Activated gamma-delta T cell treated with Interleukin-2 at 50 U/mL for 16 hours (primary cell): ENCODE measurements at places on chromosomes 5 and 9.

DNA sequence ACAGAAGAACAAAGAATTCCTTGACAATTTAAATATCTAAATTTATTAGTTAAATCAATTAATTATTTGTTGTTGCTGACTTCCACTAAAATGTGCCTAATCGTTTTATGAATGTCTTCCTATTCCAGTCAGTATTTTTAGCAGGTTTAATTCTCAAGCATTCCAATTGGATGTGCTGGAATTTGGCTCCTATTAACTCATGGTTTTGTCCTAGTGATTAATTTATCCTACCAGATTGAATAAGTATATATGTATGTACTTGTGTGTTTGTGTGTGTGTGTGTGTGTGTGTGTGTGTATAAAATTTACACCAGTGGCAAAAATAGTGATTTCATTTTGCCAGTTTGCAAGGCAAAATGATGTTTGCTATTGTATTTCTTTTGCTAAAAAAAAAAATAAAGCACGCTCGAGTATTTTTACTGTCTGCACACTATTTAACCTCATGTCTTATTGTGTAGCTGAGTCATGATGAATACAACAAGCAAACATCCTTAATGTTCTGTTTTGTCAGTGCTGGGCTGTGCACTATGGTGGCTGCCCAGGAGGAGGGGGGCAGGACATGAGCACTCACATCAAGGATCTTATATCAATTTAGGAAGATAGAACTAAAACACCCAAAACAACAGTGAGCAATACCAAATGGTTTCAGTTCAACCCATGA lies 375.5 kb downstream of the PDE4D start:
- no peak for DNase-seq

DNA sequence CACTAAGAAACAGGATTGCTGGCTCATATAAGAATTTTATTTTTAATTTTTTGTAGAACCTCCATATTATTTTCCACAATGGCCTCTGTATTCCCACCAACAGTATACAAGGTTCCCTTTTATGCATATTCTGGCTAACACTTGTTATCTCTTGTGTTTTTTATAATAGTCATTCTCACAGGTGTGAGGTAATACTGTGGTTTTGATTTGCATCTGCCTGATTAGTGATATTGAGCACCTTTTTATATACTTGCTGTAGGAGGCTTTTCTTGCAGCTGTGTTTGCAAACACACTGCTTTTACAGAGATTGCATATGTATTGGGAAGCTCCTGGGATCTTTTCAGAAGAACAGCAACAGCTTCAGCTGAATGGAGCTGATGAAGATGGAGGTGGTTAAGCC lies 164.8 kb downstream of the DEPDC1B start:
- no peak for DNase-seq

- DNase-seq: no peak
Measured at GRCh38 chr9:137412431-137412830, 10.5 kb downstream of the EXD3 start.

DNA sequence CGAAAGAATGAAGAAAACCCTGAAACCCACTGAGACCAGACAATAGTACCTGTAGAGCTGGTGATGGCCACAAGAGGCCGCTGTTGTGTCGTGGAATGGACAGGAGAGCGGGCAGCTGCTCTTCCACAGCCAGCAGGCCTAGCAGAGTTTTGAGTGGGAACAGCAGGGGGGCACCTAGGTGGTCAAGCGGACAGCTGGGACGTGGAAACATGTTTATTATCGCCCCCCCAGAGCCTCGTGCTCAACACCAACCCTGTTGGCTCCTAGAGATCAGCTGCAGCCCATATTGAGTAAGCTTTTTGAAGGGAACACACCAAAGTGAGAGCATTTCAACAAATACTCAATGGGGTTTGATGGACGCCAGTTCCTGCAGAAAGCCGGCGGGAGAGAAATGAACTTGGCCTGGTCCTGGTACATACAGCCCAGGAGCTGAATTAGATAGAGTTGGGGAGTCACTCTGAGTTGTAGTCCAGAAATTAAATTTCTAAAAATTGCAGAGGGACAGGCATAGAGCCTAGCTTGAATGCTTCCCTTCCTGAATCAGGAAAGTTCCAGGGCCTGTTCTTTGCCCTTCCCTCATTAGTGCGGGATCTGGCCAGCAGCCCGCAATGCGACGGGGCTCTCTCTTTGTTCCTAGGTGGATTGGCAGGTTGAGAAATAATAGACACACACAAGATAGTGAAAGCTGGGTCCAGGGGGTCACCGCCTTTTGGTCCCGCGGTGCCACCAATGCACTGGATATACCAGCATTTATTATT lies 33.8 kb downstream of the MFAP3 start:
- DNase-seq: peak; percentile 82

GRCh38 chr5:79464695-79465332 lies 49.1 kb downstream of the HOMER1 start:
- DNase-seq: no peak

DNA sequence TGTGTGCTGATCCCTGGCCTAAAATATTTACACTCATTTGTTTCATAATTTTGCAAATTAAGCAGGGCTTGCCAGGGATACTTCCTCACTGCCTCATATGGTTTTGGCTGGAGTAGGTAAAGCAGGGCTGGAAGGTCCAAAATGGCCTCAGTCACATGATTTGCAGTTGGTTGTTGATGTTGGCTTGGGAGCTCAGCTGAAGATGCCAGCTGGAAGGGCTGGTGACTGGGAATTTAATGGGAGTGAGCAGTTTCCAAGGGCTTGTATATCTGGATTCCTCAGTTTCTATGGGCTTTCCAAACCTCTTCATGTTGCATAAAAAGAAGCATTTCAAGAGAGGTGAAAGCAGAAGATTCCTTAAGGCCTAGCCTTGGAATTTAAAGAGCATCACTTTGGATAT lies 729.3 kb downstream of the CDH18 start:
- no peak for DNase-seq

DNA sequence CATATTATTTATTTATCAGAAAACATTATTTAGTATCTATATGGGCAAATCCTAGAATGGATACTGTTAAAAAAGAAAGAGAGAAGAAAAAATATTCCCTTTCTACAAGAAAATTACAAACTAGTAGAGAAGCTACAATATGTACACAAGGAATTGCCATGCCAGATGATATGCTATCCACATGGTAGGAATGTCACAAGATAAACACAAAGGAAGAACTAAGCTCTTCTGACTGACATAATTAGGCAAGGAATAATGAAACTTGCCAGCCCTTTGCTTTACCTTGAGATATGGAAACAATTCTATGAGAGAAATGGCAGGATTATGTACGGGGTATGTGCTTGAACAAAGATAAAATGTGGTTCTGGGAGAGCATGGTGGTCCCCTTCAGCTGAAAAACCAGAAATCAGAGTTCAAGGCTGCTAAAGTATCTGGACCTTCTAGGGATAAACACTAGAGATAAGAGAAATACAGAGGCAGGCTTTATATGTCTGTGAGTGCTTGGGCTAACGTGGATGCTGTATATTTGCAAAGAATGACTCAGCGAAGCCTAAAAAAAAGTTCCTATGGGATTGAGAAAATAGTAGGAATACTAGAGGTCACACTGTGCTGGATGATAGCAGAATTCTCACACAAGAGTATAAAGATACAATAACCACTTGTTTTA lies 451.6 kb downstream of the TLE1 start:
- DNase-seq: no peak

GRCh38 chr9:22590336-22591033 lies 143.9 kb downstream of the DMRTA1 start:
- DNase-seq: no peak

DNA sequence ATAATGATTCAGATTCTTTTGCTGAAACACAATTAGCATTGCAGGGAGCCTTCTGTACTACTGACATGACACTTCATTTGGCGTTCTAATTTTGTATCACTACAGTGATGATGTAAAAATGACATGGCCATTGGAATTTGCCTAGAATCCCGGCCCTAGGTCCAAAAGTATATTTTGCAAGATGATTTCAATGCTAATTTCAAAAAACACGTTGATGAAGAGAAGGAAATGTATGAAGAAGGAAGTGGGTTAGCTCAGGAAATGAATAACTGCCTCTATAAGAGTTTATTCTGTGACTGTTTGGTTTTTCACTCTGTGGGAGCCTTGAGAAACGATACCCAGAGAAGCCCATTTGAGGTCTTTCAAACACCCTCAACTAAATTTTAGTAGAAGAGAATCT lies 59.3 kb downstream of the OSTF1 start:
- no peak for DNase-seq

DNA sequence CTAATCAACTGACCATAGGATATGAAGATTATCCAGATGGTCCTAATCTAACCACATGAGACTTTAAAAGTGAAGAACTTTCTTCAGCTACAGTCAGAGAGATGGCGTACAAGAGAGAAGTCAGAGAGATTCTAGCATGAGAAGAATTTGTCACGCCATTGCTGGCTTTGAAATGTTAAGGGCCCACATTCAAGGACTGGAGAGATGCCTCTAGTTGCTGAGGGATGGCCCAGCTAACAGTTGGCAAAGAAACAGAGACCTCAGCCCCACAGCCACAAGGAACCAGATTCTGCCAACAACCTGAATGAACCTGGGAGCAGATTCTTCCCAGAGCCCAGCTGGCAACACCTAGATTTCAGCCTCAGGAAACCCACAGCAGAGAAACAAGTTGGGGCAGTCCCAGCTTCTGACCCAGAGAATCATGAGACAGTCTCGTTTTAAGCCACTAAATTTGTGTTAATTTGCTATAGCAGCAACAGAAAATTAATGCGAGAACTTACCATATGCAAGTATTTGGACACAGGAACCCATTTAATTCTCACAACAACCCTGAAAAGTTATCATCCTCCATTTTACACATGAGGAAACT lies 132.0 kb downstream of the MLLT3 start:
- DNase-seq: no peak

DNA sequence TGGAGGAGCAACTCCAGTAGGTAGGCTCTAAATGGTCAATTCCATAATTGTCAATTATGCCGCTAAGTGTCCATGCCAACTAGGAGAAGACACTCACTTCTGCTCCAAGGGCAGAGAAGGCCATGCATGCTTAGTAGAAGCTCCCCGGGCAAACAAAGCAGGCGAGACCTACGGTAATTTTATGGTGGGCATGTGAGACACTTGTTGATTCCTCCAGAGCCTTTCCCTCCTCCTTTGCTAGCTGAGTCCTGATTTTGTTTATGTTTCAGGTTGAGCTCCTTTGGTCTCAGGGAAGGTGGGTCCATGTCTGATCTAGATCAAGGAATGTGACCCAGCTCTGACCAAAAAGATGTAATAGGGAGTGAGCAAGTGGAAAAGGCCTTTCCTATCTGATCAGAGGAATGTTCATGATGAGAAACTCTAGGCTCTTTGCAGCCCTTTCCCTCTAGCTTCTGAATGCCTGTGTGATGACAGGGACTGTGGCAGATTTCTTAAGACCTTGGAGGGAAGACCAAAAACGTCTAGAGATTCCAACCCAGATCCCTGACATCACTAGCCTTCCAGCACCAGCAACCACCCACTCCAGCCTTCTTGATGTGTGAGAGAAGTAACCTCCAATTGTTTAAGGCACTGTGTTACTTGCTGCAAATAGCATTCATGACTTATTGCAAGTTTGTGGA lies 7.7 kb upstream of the CPEB4 start:
- DNase-seq: no peak

GRCh38 chr5:168207450-168208029 lies 83.9 kb upstream of the WWC1 start:
- DNase-seq: no peak

DNA sequence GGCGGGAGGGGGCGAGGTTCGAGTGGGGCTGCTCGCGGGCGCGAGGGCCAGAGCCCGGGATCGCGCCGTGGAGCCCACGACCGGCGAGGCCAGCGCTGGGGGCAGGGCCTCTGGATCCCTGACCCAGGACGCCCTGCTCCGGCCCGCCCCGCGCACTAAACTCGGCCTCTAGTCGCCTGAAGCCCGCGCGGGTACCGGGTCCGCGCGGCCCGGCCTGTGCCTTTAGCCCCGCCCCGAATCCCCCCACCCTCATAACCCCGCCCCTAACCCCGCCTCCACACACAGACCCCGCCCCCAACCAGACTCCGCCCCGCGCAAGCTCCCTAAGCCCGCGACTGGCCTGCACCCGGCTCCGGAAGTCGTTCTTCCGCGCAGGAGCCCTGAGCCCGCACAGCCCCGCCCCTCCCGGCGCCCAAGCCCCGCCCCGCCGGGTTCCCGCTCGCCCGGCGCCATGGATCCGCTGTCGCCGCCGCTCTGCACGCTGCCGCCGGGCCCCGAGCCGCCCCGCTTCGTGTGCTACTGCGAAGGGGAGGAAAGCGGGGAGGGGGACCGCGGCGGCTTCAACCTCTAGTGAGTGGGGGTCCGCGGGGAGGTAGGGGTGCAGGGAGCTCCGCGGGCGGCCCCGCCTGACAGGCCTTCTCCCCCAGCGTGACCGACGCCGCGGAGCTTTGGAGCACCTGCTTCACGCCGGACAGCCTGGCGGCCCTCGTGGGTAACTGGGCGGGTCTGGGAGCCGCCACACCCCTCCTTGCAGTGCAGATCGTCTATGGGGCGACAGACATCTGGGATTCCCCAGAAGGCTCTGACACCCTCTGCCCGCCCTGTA lies at the start of gene PAXX:
PAXX (plus strand) TSS at position 430 of the 826 bp plus-strand sequence; CDS start at position 452, 22 bp downstream.
- peak; percentile 94 for DNase-seq

DNA sequence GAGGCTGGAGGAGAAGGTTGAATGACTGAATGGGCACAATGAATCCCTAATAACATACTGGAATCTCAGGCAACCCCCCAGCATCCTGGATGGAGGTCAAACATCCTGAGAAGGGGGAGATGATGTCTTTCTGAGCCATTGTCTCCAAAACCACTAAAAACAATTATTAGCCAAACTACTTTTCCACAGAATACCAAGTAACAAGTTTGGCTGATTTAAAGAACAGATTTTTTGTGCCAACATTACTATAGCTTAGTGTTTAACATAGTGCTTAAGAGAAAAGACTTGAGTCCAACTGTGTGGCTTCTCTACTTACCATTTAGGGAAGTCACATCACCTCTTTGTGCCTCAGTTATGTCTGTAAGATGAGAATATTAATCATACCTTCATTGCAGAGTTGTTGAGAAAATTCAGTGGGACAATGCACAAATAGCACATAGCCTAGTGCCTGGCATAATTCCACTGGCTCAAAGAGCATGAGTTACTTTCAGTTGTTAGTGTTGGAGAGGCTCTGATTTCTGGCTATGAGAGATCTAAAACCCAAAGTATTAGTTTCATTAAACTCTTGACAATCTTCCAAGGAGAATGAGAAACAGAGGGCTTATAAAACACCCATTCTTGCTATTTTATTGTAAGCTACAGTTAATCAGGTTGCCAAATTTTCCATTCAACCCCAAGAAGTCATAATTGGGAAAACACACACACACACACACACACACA lies 111.3 kb upstream of the NR3C1 start:
- DNase-seq: no peak

DNA sequence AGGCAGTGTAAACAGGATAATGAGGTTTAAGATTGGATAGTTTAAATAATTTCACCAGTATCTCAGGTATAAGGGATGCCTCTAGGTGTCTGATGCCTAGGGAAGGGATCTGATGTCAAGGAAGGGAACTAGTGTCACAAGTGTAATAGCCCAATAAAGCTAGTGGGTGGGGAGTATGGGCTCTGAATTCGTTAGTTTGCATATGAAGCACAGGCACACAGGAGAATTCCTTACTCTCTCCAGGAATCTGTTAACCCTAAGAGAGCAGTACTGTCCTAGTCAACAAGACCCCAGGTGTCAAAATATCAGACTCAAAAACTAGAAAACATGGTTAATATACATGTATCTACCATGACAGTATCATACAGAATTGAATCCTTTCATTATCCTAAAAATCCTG lies 352.5 kb upstream of the CYLC2 start:
- DNase-seq: no peak

- no peak for DNase-seq
Measured at GRCh38 chr5:61327760-61328753, 4.0 kb upstream of the ZSWIM6 start.
